ENCODE measurements at places on chromosomes 12 and 14.
A peak's percentile ranks its signal among the peaks of the same experiment; 100 is the strongest.

- H3K4me3 ChIP-seq = no peak overlapping the region
- no peaks in the 10 kb centered on the region for H3K36me3 ChIP-seq
- no peak for DNase-seq
- peaks cover 73% of the 10 kb centered on the region for H3K4me1 ChIP-seq
These were observed 12.9 kb upstream of the SLC38A2 start for GRCh38 chr12:46385438-46385837.

- H3K36me3 ChIP-seq = no peaks in the 10 kb centered on the region
- no peak for DNase-seq
- H3K4me3 ChIP-seq = no peak overlapping the region
- no peaks in the 10 kb centered on the region for H3K4me1 ChIP-seq
- H3K27me3 ChIP-seq = no peaks in the 10 kb centered on the region
These were observed 33.6 kb upstream of the COX6A1 start for GRCh38 chr12:120404271-120404670.

DNA sequence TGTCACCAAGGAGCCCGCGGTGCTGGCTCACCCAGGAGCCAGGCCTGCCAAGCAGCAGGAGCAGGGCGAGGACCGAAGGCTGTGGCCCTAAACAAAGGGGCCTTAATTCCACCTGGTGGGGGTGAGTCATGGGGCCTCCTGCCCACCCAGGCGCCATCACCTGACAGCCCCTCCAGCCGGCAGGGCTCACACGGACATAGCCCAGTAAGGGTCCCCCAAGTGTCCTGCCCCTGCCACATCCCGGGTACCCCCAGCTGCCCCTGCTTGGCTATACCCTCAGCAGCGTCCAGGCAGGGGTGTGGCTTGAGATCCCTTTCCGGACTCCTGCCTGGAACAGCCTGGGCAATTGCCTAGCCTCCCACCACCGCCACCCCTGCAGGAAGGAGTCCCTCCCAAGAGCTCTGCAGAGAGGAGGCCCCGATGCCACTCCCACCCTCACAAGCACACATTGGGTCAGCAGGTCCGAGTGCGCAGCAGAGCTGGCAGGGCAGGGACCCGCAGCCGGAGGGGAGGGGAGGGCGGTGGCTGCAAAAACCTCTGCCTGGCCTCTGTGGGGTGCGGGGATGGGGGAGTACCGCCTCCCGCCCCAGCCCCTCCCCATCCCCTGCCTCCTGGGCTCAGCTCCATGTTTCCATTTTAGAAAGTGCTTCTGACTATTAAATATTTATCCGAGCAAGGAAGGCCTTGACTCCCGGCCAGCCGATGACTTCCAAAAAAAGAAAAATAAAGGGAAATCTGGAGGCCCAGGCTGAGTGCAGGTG is 4.6 kb downstream of the AHNAK2 start:
- H3K27me3 ChIP-seq = no peaks in the 10 kb centered on the region
- DNase-seq = peak; percentile 89
- H3K36me3 ChIP-seq = no peaks in the 10 kb centered on the region
- H3K27ac ChIP-seq = peak overlapping the region; percentile 96

GRCh38 chr12:20931894-20932293 is 121.4 kb downstream of the SLCO1B3 start:
- no peaks in the 10 kb centered on the region for H3K27me3 ChIP-seq
- DNase-seq = no peak
- H3K27ac ChIP-seq = no peak overlapping the region
- no peaks in the 10 kb centered on the region for H3K4me1 ChIP-seq

DNA sequence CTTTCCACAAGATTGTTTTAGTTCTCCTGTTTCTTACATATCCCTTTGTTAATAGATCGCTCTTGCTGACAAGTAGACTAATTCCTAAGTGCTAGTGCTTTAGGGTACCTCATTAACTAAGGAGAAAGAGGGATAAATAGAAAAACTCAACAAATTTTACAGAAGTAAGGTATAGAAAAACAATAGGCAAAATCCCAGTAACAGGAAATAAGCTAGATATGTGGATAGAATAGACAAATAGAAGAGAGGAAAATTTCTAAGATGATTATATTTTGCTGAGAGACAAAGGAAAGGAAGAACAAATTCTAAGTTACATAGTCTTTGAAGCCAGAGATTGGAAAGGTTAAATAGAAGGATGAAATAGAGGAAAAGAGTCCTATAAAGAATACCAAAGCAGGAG is 1.0 kb downstream of the CD69 start:
- H3K36me3 ChIP-seq = no peaks in the 10 kb centered on the region
- no peak for DNase-seq
- H3K4me1 ChIP-seq = no peaks in the 10 kb centered on the region
- H3K27me3 ChIP-seq = no peaks in the 10 kb centered on the region
- no peak overlapping the region for H3K27ac ChIP-seq

DNA sequence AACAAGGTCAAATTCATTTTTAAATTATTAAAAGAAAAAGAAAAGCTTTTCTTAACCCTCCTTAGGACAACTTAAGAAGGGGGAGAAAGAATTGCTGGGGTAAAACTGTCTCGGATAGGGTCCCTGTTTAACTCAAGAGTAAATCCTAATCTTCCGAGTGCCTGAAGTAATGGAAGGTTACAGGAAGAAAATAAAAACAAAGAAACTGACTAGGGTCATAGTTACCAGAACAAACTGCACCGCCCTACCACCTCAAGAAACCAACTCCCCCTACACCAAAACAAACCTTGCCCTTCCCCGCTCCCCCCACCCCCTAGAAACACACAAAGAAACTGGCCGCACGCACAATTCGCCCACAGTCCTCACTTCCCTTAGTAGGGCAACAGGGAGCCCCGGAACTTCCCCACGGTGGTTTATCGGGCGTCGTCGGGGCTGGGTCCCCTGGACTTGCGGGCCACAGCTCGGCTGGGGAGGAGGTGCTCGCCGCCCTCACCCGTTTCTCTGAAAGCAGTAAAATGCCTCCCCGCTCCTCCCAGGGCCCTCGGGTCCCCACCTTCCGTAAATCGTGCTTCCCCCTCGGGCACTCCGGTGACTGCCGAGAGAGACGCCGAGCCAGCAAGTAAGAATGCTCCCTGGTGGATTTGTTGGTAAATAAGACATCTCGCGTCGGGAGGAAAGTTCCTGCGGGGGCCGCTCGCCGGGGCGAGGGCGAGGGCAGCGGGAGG is 2.4 kb downstream of the SINHCAF start:
- H3K36me3 ChIP-seq = no peaks in the 10 kb centered on the region
- no peaks in the 10 kb centered on the region for H3K27me3 ChIP-seq
- H3K4me3 ChIP-seq = peak overlapping the region; percentile 91
- peak overlapping the region; percentile 94 for H3K27ac ChIP-seq

DNA sequence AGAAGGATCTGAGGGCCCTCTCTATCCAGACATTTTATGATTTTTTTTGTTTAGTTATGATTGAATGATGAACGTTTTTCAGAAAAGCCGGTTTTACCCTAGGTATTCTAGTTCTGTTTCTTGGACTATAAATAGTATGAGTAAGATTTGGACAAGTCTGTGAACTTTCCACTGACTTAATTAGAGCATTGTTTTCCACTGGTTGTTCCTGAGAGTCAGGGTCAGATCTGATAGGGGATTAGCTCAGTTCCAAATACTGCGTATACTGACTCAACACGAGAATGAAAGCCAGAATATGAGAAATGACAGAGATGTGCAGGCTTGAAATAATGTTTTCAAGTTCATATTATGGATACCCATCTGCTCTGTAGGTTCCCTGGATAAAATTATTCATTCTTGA is 361.6 kb downstream of the AEBP2 start:
- H3K4me3 ChIP-seq = no peak overlapping the region
- DNase-seq = no peak
- no peaks in the 10 kb centered on the region for H3K27me3 ChIP-seq
- peaks cover 11% of the 10 kb centered on the region for H3K4me1 ChIP-seq
- H3K36me3 ChIP-seq = no peaks in the 10 kb centered on the region

DNA sequence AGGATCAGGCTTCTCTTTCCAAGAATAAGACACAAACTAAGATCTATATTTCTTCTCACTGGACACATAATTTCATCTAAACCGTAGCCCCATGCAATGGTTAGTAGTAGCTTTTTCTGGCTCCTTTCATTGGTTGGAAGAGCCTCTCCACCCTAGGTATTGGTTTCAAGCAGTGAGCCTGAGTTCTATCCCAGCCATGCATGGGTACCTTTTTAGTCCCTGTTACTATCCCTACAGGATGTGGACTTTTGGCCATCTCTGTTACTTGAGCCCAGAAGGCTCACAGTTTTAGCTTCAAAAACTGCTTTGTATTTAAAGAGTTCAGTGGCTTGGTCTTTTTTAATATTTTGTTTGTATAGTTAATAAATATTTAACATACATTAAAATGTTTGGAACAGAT is 16.1 kb downstream of the PPM1A start:
- H3K4me1 ChIP-seq = no peaks in the 10 kb centered on the region
- H3K4me3 ChIP-seq = no peak overlapping the region
- no peak overlapping the region for H3K27ac ChIP-seq
- DNase-seq = no peak

DNA sequence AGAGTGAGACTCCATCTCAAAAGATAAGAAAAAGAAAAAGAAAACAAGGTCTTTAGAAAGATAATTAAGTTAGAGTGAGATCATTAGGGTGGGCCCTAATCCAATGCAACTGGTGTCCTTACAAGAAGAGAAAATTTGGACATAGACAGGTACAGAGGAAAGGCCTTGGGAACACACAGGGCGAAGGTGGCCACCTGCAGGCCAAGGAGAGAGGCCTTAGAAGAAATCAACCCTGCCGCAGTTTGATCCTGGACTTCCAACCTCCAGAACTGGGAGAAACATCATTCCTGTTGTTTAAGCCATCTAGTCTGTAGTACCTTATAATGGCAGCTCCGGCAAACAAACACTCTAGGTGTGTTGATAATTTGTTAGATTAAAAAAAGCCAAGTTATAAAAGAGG is 491.9 kb downstream of the MED13L start:
- H3K4me3 ChIP-seq = no peak overlapping the region
- no peaks in the 10 kb centered on the region for H3K36me3 ChIP-seq
- peaks cover 3% of the 10 kb centered on the region for H3K27me3 ChIP-seq
- no peak overlapping the region for H3K27ac ChIP-seq
- H3K4me1 ChIP-seq = no peaks in the 10 kb centered on the region
- DNase-seq = no peak

- no peak overlapping the region for H3K27ac ChIP-seq
- H3K4me3 ChIP-seq = no peak overlapping the region
- no peak for DNase-seq
These were observed 1883.7 kb upstream of the FLRT2 start for GRCh38 chr14:83646228-83646627.

GRCh38 chr14:68466491-68466977 is 326.3 kb downstream of the ZFP36L1 start:
- H3K27me3 ChIP-seq = no peaks in the 10 kb centered on the region
- H3K27ac ChIP-seq = peak overlapping the region; percentile 79
- H3K4me3 ChIP-seq = no peak overlapping the region
- H3K4me1 ChIP-seq = peaks cover 37% of the 10 kb centered on the region
- no peaks in the 10 kb centered on the region for H3K36me3 ChIP-seq

DNA sequence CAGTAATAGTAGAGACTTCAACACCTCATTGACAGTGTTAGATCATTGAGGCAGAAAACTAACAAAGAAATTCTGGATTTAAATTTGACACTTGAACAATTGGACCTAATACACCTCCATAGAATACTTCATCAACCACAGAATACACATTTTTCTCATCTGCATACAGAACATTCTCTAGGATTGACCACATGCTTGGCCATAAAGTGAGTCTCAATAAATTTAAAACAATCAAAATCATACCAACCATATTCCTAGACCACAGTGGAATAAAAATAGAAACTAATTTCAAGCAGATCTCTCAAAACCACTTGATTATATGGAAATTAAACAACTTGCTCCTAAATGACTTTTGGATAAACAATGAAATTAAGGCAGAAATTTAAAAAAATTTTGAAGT is 82.3 kb downstream of the SLC38A4 start:
- H3K4me3 ChIP-seq = no peak overlapping the region
- H3K4me1 ChIP-seq = no peaks in the 10 kb centered on the region
- no peaks in the 10 kb centered on the region for H3K27me3 ChIP-seq
- DNase-seq = no peak
- no peak overlapping the region for H3K27ac ChIP-seq

DNA sequence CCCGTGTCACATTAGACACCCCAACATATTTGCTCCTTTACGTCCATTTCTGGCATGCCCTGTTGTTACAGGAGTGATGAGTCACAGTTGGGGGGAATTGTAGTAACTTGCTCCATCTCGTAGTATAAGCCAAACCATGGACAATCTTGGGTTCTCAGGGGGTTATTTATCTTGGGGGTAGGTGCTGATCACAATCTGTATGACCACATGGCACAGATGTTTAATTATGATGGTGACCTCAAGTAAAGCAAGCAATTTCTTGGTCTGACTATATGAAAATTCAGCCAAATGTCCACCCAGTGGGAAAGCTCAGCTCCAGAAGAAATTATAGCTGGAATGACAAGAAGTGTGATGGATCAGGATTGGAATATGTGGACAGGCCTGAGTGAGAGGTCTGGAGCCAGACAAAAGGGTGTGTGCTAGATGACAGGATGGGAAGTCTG is 32.1 kb upstream of the STON2 start:
- H3K36me3 ChIP-seq = no peaks in the 10 kb centered on the region
- peaks cover 43% of the 10 kb centered on the region for H3K4me1 ChIP-seq
- H3K4me3 ChIP-seq = no peak overlapping the region
- H3K27ac ChIP-seq = no peak overlapping the region
- H3K27me3 ChIP-seq = no peaks in the 10 kb centered on the region

- H3K4me3 ChIP-seq = no peak overlapping the region
- no peaks in the 10 kb centered on the region for H3K36me3 ChIP-seq
- no peaks in the 10 kb centered on the region for H3K27me3 ChIP-seq
- no peaks in the 10 kb centered on the region for H3K4me1 ChIP-seq
These were observed 19.7 kb downstream of the TSPAN19 start for GRCh38 chr12:85016413-85016812.

GRCh38 chr14:23559010-23559925 is 3.2 kb downstream of the THTPA start:
- DNase-seq = no peak
- peaks cover 49% of the 10 kb centered on the region for H3K36me3 ChIP-seq
- no peak overlapping the region for H3K27ac ChIP-seq
- H3K4me3 ChIP-seq = no peak overlapping the region

GRCh38 chr12:49548481-49548821 is 9.6 kb downstream of the KCNH3 start:
- no peaks in the 10 kb centered on the region for H3K36me3 ChIP-seq
- no peak overlapping the region for H3K27ac ChIP-seq
- H3K4me3 ChIP-seq = peak overlapping the region; percentile 44
- DNase-seq = no peak
- H3K4me1 ChIP-seq = peaks cover 37% of the 10 kb centered on the region

DNA sequence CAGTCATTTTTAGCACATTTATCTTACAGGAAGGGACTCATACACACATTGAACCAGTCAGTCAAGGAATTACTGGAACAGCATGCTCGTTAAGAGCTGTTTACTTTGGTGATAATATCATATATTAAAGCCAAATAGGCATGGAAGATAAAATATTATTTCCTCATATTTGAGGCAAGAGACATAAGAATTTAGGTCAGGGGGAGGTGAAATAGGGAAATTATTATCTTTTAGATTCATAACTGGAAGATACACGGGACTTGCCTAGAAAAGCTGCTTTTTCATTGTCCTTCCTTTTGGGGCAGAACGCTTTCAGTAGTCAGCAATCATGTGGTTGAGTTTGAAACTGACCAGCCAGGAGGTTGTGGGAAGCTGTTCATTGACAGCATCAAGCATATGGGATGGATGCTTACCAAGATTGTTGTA is 72.5 kb downstream of the NTN4 start:
- H3K27ac ChIP-seq = no peak overlapping the region
- H3K27me3 ChIP-seq = no peaks in the 10 kb centered on the region
- DNase-seq = no peak
- H3K4me1 ChIP-seq = peaks cover 29% of the 10 kb centered on the region
